Hematopoietic multipotent progenitor cell treated with erythropoietin and hydrocortisone succinate and interleukin-3 and kit ligand, for 17 days (in vitro differentiated cells): ENCODE measurements at places on chromosomes 2 and 18.

DNA sequence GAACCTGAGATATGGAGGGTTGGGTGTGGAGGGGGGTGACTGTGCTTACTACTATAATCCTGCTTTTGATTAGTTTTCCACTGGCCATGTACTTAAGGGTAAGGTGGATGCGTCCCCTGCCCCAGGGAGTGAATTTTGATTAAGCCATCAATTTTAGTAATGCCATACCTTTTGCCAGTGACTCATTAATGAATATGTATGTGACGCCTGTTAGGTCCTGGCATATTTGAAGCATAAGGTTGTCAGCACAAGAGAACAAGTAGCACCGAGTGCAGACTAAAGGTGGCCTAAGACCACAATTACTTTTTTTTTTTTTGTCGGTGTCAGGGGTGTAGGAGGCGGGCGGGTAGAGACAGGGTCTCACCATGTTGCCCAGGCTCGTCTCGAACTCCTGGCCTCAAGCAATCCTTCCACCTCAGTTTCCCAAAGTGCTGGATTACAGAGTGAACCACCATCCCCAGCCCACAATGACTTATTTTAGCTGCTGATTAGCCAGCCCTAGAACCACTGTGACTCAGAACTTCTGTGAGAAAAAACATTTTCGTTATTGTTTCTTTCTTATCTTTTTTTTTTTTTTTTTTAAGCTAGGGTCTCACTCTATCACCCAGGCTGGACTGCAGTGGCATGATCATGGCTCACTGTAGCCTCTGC is 7.0 kb downstream of the TANC1 start:
- no peak for DNase-seq

- no peak for DNase-seq
Measured at GRCh38 chr2:200065477-200065876, 110.1 kb downstream of the MAIP1 start.

GRCh38 chr2:178947006-178947405 is 102.9 kb downstream of the CCDC141 start:
- DNase-seq = no peak

- DNase-seq = no peak
Measured at GRCh38 chr2:202299712-202300111, 34.1 kb downstream of the NOP58 start.

GRCh38 chr2:232299084-232299483 is 79.5 kb upstream of the ALPP start:
- no peak for DNase-seq

GRCh38 chr2:112811276-112811831 is 25.2 kb downstream of the IL1B start:
- DNase-seq = no peak

DNA sequence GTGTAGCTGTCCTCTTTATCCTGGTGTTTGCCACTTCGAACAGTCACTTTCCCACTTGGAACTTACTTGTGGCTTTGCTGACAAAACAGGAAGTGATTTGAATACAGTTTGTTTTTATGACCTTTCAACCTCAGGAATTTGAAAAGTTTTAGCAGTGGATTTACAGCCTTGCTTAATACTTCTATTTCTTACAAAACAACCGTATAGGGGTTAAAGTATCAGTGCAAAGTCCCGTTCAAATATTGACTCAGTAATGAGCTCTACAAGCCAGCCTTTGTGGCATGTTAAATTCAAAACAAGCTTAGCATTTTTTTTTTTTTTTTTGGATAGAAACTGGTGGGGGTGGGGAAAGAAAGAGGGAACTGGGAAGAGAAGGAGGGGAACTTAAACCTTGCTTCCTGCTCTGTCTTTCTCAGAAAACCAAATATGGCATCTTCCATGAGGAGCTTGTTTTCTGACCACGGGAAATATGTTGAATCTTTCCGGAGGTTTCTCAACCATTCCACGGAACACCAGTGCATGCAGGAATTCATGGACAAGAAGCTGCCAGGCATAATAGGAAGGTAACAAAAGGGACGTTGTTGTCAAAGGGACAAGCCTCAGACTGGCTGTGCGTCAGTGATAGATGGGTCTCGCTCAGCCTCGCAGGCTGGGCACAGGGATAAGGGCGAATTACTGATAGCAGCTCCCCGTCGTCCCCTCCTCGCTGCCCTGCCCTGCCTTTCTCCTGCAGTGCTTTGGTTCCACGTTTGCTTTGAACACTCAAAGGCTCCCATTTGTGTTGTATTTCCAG is at the start of gene HNMT:
HNMT (plus strand) TSS at position 408 of the 793 bp plus-strand sequence; CDS start at position 427, 19 bp downstream.
- peak; percentile 8 for DNase-seq

GRCh38 chr2:42495611-42496010 is 1.8 kb upstream of the KCNG3 start:
- no peak for DNase-seq

- DNase-seq = no peak
Measured at GRCh38 chr2:238502088-238502810, 75.5 kb downstream of the ASB1 start.

DNA sequence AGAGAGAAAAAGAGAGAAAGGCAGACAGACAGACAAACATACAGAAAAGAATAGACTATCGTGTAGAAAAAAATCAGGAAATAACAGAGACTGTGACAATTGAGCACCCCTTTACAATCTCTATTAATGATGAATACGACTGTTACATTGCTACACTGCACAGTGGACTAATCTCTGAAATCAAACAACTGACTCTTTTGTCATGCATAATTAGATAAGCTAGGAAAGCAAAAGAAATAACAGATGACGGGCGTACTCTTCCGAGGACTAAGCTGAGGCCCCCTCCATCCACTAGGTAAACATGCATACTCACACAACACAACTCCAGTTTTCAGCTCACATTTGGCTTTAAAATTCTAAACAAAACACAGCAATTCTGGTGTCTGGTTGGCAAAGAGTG is 267.0 kb downstream of the NOL4 start:
- no peak for DNase-seq

DNA sequence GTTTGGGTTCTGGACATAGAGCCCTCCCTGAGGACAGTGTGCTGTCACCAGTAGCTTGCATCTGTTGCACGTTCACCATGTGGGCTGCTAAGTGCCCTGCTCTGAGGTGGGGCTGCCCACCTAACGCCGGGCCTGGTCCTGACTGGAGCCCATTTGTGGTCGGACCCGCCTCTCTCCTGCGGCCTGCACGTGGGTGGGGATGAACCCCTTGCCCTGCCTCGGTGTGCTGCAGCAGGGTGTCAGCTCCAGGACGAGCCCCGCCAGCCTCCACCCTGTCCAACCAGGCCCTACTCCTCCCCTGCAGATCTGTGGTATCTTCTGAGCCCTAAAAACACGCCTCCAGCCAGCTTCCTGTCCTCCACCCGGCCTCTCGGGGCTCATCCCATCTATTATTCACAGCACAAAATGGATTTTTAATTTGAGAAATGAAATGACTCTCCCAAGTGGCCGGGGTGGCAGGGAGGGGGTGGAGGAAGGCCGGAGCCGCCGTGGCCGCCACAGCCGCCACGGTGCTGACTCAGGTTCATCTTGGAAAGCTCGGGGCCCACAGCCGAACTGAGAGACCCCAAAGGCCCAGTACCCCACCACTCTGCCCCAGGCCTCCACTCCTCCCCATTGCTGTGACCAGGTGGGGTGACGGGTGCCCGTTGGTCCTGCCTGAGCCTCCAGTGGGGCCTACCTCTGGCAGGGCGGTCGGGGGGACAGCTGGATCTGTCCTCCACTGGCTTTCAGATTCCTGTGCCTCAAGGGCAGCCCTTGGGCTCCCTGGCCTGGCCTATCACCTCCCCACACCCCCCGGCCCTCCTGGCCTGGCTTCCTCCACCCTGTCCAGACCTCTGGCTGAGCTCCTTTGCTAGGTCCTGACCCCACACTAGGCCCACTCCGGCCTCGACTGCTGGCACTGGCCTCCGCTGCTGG is 2.8 kb upstream of the ECEL1 start:
- DNase-seq = no peak

- DNase-seq = no peak
Measured at GRCh38 chr2:67616749-67617148, 219.6 kb downstream of the ETAA1 start.

DNA sequence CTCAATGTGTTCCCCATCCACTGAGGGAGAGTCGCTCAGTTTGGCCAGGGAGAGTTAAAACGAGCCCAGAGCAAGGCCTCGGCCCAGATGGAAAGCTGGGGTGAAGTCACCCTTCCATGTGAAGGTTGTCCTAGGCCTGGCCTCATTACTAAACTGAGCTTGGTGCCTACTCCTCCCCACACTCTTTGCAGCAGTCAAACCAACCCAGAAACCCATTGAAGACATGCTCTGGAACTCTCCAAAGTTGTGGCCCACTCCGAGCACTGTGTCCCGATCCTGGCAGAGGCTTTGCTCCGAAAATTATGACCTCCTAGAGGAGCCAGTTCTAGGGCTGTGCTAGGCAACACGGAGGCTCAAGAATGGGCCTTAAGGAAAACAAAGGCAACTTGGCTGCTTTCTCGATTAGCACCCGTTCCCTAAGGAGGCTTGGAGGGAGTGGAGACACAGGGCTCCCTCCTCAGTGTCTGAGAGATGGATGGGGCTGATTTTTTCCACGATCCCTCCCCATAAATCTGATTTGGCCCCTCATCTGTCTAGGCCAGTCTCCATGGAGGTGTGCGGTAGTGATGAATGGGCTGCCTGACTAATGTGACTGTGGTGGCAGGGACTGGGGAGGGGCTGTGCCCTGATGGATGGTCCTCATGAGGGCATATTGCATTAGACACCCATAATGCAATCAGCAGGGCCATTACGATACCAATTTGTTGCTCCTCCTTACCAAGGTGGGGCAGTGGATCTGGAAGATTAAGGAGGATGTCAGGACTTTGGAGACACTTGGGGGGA is 11.7 kb upstream of the CYP26B1 start:
- no peak for DNase-seq

DNA sequence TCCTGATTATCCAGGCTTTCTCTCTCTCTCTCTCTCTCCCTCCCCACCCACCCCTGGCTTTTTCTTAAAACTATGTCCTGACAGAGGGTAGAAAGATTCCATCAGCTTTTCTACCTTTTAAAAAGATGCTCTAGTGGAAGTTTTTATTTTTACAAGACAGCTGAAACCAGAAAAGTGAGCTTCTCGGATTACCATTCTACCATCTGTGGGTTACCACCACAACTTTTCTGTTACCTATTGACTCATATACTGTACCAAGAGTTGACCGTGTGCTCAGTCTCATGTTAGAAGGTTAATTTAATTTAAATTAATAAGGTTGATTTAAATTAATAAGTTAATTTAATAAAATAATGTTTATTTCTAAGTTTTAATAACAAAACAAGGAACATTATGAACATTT is 137.6 kb downstream of the UPP2 start:
- no peak for DNase-seq

- peak; percentile 83 for DNase-seq
Measured at GRCh38 chr2:177332026-177332991, 60.3 kb upstream of the AGPS start.

DNA sequence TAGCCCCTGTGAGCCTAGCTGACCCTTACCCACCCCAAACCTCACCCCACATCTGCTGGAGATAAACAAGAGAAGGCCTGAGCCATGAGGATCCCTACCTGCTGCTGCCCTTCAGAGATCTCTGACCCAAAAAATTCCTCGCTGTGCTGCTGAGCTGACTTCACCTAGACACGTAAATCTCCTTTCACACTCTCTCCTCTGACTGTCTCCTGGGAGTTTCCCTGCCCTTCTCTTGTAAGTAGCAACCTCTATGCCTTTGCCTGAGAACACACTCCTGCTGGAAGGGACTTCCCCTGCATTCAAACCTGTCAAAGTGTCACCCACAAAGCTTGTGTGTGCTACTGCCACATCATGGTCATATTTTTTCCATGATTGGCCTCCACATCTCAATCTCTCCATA is 134.2 kb upstream of the NOL4 start:
- DNase-seq = no peak

- no peak for DNase-seq
Measured at GRCh38 chr18:31680831-31681568, 3.4 kb downstream of the B4GALT6 start.
